ENCODE measurements at places on chromosomes 4 and X.

GRCh38 chr4:153514001-153514526 lies 47.9 kb downstream of the TMEM131L start:
- DNase-seq: no peak

DNA sequence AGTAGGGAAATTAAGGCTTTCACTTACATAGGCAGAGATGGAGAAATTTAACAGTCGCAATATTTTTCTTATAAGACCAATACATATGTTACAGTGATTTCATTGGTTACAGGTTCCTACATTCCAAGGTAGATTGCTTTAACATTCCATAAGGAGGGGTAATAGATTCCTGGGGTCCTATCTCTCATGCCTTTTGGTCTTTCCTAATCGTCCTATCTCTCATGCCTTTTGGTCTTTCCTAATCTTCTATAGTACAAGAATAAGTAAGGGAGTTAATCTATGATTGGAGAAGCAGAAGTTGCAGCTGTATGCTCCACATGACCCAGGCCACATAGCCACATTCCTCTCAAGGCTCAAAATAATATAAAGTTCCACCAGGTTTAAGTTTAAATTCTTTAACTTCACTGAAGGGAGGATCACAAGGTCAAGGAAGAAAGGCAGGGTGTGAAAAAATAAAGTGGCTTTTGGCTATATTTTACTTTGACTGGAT lies 285.0 kb upstream of the BOD1L1 start:
- DNase-seq: no peak

GRCh38 chr4:128718768-128719167 lies 90.7 kb upstream of the JADE1 start:
- DNase-seq: no peak

DNA sequence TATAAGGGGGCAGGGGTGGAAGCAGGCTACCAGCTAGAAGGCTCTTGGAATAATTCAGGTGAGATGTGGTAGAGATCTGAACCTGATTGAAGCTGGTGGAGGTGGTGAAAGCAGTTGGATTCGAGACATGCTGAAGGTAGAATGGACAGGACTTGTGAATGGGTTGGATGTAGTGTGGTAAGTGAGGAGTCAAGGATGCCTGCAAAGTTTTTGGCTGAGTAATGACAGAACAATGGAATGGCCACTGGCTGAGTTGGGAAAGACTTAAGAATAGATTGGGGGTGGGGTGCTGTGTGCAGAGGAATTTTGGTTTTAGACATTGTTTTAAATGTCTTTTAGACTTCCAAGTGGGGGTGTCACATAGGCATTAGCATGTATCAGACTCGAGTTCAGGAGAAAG lies 33.5 kb downstream of the HPF1 start:
- no peak for DNase-seq

GRCh38 chrX:17174671-17175070 lies 200.3 kb upstream of the NHS start:
- DNase-seq: no peak

Measured in Panc1 (cell line).